Stimulated activated CD8-positive, alpha-beta memory T cell treated with anti-CD3 and anti-CD28 coated beads, Interleukin-7, amount 100 ng/mL, for 1 hour (primary cell): ENCODE measurements at places on chromosomes 3 and 15.

- DNase-seq, result no peak
These were observed 600.0 kb downstream of the ROBO1 start for GRCh38 chr3:79167651-79168416.

DNA sequence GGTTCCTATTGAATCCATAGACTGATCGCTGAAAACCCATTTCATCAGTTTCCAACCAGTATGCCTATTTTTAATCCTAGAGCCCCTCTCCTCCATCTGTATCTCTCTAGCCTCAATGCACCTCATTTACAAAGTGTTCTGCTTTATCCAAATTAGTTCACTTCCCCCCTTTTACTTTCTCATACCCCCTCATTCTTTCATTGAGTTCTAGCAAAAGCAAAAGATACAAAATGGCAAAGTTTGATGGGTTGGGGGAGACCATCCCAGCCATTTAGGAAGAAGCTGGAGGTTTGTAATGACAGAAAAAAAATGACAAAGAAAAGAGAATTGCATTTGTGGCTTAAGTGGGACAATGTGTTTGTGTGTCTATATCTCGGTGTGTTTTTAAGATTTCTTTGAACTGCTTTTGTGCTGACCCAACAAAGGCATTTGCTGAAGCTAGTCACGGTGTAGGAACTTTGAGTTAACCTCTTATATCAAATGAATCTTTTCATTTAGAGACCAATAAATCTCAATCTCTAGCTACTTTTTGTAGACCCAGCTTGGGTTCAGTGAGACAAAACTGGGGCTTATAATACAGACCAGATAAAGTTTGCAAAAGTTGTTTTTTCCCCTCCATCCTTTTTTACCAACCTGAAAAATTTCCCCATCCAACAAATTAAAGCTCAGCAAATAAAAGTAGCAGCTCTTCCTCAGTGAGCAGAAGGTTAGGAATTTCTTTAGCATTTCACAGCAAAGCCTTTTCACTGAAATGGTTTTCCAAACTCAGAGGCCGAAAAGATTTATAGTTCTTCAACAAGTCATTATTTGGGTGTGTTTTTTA lies 18.7 kb downstream of the NR2F2 start:
- no peak for DNase-seq

- DNase-seq, result no peak
These were observed 157.0 kb downstream of the RYR3 start for GRCh38 chr15:33467816-33468163.

DNA sequence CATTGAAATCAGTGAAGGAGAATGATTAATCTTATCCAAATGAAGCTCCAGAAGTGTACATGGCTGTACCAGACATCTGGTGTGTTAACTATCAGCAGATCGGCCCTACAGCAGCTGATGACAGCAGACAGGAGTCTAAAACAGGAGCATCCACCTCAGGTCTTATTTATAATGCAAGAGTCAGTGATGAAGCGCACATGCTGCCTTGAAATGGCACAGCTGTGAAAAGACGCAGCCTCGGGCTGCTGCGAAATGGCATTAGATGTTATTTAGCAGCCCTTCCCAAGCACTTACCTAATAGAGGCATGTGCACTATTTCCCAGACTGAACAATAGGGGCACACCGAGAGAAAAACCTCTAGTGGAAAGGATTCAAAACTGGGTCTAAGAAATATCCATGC lies 472.3 kb upstream of the CBLB start:
- no peak for DNase-seq

GRCh38 chr3:77247817-77248216 lies 207.9 kb downstream of the ROBO2 start:
- no peak for DNase-seq

GRCh38 chr3:132629928-132630327 lies 29.7 kb downstream of the ACAD11 start:
- no peak for DNase-seq

DNA sequence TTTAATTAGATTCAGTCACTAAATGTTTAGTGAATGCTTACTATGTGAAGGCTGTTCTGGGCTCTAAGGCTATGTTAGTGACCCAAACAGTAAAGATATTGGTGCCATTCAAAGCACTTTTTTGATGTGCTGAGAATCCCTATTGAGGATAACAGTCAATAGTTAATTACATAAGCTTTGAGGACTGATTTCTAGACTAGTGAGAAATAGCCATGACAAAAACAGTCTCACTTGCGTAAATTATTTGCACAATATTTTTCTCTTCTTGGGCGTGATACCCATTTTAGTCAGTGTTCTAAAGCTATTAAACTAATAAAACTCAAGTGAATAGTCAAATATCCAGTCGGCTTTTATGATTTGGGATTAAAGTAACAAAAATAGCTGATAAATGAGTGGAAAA lies 74.6 kb downstream of the UBE2E2 start:
- DNase-seq, result no peak

- DNase-seq, result no peak
These were observed 1.7 kb upstream of the CCR8 start for GRCh38 chr3:39327746-39328349.

DNA sequence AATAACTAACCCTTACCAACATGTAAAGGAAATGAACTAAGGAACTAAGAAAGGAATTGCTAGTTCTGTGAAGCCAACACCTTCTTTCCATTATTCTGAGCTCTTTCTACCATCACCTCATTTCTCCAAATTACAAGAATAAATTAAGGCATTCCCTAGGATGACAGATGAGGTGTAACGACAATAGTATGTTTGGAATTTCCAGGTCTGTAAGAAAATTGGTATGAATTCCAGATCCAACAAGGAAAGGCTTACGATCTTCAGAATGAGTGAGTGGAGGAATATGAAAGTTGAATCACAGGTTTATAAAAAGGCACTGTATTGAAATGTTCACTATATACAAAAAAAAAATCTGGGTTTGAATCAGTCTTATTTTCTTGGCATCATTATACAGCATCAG lies 4.5 kb upstream of the NANOGP8 start:
- no peak for DNase-seq

GRCh38 chr3:129829640-129830039 lies 63.9 kb downstream of the TMCC1 start:
- DNase-seq, result no peak

DNA sequence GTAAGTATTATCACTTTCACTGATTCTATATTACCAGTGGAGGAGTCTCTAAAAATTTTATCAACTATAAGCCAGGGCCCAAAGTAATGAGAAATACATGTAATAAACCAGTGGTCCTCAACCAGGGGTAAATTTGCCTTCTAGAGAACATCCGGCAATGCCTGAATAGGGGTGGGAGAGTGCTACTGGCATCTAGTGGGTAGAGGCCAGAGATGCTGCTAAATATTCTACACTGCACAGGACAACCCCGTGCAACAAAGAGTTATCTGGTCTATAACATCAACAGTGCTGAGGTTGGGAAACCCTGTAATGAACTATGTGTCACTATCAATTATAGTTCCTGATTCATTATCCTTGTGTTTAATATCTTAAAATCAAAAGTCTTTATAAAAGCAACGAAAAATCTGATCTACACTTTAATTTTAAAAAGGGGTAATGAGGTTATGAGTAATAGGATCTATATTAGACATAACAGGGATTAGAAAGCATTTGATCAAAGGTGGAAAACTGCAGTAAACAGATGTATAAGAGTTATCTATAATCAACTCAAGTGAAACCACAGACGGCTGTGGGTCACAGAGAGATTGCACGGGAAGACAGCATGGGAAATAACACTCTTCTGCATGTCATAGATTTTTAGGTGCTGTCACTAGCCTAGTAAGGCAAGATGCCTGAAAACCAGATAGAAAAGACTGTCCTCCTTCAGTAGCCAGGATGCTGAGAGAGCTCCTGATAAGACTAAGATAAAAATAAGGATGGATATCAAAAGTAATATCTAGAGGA lies 2.0 kb downstream of the LYSMD2 start:
- DNase-seq, result no peak

DNA sequence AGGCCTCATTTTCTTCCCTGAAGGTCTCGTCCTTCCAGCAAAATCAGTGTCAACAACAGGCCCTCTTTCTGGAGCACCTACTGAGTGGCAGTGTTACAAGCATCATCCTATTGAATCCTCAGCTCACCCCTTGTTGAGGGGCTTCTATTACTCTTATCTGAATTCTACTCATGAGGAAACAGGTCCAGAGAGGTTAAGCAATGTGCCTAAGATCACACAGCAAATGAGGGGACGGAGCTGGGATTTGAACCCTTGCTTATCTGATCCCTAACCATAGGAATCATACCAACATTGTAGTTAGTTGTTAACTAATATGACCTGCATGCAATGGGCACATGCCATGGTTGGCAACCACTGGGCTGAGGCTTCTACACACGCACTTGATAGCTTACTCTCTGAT lies 63.0 kb downstream of the SLC6A6 start:
- DNase-seq, result no peak

DNA sequence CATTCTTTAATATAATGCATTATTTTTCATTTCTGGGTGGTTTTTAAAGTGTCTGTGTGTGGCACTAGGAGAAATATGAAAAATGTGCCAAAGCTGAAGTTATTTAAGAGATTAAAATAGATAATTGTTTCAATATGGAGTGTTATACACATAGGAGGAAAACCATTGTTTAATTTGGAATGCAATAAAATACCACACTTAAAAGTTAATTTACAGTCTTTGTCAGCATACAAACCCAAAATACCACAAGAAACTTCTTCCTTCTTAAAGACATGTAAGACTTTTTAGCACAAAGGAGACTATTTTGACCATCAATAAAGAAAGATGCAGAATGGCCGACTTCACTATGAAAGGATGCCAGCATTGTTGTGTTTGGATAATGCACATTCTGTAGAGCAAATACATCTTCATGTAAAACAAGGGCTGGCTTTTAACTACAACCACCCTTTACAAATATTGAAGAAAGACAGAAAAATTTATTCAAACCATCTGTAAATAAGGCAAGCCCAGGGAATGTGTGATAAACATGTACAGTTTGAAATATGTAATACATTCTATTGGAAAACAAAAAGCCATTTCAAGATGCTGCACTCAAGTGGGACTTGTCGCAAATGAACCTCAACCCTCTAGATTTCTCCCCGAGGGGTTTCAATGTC lies 1146.6 kb downstream of the ROBO1 start:
- DNase-seq, result no peak

- no peak for DNase-seq
These were observed 99.5 kb upstream of the KCNMB2 start for GRCh38 chr3:178436773-178437172.

GRCh38 chr3:45988362-45988761 lies 7.3 kb downstream of the FYCO1 start:
- no peak for DNase-seq

GRCh38 chr15:85742186-85742821 lies 52.4 kb downstream of the KLHL25 start:
- no peak for DNase-seq

DNA sequence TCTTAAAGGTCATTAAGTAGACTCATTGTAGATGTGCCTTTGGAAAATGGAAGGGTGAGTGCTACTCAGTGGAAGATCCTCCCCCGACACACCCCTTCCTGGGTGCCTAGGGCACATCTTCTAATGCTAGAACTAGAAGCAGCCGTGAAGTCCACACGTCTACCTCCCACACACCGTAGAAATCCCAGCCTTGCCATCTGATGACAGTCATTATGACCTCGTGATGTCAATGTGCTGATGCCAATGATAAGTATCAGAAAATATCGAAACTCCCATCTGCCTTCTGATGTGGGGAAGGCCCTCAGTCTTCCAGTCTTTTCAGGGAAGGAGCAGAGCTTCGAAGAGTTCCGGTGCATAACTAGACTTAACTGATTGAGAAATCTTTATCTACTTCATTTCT lies 282.1 kb upstream of the ROPN1 start:
- DNase-seq, result no peak

DNA sequence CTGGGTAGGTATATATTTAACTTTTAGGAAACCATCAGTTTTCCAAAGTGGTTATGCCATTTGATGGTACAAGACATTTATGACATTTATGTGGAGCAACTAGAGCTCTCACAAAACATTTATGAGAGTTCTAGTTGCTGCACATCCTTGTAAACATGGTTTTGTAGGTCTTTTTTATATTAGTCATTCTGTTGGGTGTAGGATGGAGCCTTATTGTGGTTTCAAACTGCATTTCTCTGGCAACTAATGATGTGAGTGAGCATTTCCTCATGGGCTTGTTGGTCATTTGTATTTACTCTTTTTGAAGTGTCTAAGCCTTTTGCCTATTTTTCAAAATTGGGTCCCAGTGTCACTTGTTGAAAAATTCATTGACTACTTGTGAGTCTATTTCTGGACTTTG lies 45.7 kb upstream of the MGLL start:
- no peak for DNase-seq

- no peak for DNase-seq
These were observed 36.8 kb downstream of the MUC4 start for GRCh38 chr3:195774917-195775316.

DNA sequence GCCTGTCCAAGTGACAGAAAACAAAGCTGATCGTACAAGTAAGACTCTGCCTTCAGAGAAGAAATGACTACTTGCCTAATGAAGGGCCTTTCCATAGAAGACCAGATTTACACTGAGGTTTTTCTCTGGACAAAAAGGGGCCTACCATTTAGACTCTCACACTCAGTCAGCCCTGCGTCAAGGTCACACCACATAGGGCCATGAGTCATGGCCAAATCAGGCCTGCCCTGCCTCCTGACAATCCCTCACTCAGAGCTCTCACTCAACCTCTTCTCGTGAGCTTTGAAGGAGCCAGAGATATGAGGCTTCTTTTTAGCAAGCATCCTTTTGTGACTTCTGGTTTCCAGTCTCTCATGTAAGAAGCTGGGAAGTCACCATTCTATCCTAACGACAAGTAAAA lies 68.1 kb upstream of the NMNAT3 start:
- no peak for DNase-seq

DNA sequence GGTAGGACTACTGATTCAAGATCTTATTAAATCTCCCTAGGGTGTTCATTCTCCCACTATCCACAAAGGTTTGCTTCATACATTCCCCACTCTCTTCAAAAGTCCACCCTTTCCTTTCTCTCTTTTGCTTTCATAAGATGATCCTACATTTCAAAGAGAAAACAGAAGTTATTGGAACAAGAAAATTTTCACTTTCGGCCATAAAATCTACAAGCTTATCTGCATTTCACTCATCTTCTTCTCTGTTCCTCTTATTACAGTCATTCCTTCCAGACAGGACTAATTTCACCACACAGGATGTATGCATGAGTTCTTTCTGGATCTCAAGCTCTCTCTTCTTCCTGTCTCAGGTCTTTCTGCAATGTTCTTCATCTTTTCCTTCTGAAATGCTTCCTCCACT lies 238.7 kb downstream of the ISL2 start:
- DNase-seq, result no peak

DNA sequence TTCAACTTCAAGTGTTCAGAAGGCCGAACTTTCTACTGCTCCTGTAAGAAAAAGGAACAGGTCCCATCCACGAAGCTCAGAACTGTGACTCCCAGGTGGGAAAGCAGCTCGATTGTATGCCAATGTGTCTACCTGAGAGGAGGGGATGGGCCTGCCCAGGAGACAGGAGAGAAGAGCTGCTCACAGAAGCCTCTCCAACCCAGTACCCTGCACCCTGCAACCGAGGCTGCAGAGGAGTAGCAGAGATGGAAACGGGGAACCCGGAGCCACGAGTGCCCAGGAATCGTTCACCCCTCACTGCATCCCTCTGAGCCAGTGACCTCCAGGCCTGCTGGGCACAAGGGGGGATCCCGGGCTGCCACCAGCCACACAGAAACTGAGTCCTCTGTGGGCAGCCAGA lies 86.5 kb upstream of the PRR23E start:
- no peak for DNase-seq
